Left colon (tissue), 2 donors: ENCODE measurements at places on chromosomes 5 and 9.

DNA sequence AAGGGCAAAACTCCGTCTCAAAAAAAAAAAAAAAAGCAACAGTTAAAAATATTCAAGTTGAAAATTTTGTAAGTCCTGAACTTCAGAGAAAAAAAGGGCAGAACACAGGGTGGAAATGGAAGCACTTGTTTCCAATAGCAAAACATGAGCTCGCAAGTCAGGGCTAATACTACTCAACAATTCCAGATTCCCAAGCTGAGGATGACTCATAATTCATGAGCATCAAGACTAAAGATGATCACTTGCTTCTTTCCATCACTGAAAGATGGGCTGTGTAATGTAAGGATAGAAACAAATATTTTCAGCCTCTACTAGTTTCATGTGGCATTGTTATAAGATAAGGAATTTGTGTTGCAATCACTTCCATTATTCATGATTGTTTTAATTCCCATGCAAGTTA lies 33.5 kb upstream of the FST start:
- DNase-seq = no peak

- DNase-seq = no peak
Measured at GRCh38 chr5:35223787-35224395, 6.4 kb downstream of the PRLR start.

GRCh38 chr9:115207003-115207836 lies 89.3 kb upstream of the TNC start:
- DNase-seq = no peak

GRCh38 chr5:134247428-134248224 lies 21.8 kb upstream of the PPP2CA start:
- DNase-seq = no peak

DNA sequence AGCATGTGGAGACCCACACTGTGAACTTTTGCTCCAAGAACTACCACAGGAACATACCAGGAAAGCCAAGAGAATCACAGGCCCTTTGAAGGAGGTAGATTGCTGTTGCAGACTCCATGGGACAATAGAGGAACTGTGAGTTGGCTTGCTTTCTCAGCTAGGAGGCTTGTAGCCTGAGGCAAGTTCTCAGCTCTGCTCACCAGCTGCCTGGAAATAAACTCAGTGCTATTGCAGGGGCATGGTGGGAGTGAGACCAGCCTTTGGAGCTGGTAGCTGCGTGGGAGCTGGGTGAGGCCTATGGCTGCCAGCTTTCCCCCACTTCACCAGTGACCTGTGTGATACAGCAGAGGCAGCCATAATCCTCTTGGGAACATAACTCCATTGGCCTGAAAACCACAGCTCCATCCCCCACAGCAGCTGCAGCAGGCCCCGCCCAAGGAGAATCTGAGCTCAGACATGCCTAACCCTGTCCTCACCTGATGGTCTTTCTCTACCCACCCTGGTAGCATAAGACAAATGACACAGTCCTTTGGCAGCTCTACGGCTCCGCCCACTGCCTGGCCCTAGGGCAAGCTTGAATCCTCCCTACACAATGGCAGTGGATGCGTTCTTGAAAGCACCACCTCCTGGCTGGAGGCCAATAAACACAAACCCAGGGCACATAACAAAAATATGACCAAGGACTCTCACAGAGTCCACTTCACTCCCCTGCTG lies 389.5 kb downstream of the KIF4B start:
- no peak for DNase-seq

GRCh38 chr5:59767681-59768151 lies 125.8 kb downstream of the PDE4D start:
- DNase-seq = no peak

DNA sequence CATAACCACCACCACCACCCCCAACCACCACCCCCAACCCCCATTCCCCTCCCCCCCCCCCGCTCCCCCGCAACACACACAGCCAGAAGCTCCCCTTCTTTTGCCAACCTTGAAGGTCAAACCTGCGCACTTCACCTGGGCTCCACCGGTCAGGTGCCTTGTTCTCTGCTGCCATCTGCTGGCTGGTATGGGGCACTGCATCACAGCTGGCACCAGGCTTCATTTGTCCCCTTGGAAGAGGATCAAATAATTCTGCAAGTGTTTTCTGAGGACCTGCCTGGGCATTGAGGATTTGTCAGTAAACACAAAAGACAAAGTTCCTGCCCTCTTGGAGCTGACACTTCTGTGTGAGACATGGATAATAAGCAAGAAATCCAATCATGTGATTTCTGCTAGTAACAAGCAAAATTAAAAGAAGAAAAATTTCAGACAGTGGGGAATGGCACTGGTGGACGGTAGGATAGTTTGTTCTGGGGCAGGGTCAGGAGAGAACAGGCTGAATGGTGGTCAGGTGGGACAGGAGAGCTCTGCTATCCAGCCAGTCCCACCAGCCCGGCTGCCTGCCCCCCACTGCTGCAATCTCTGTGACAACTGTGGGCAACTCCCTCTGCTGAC lies 55.6 kb upstream of the LMX1B start:
- peak; percentile 59 for DNase-seq

DNA sequence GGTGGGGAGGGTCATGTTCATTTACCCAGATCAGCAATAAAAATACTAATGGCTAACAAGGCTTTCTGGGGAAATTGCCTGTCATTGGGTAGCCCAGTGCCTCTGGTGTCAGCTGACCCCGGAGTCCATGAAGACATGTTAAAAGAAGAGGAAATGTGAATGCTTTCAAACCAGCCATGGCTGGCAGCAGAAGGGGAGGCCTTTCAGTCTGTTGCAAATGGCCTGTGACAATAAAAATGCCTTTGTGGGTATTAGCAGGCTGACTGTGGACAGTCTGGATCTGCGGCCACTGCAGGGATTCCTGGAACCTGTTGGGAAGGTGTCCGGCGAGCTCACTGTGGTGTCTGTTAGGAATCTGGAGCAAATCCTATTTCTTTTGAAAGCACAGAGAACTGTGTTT lies 7.5 kb downstream of the ABL1 start:
- no peak for DNase-seq

GRCh38 chr9:94984891-94985476 lies 258.5 kb downstream of the AOPEP start:
- DNase-seq = no peak

- DNase-seq = no peak
Measured at GRCh38 chr9:125579030-125579932, 127.7 kb downstream of the MAPKAP1 start.

GRCh38 chr5:61534481-61535267 lies 202.6 kb downstream of the ZSWIM6 start:
- DNase-seq = no peak

DNA sequence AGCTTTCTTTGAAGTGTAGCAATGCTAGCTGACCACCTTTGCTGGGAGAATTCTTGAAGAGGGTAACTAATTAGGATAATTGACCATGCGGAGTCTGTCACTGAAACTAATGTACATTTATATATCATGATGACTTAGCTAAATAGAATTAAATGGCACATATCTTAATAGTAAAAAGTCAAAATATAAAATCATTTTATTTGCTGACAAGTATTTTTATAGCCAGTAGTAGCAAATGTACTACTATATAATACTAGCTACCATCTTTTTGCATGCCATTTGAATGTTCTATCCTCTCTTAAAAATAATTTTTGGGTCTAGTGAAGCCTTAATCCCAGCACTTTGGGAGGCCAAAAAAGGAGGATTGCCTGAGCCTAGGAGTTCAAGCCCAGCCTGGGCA lies 605.8 kb upstream of the COX7C start:
- DNase-seq = no peak

- DNase-seq = no peak
Measured at GRCh38 chr5:32222723-32223470, 48.8 kb upstream of the GOLPH3 start.

DNA sequence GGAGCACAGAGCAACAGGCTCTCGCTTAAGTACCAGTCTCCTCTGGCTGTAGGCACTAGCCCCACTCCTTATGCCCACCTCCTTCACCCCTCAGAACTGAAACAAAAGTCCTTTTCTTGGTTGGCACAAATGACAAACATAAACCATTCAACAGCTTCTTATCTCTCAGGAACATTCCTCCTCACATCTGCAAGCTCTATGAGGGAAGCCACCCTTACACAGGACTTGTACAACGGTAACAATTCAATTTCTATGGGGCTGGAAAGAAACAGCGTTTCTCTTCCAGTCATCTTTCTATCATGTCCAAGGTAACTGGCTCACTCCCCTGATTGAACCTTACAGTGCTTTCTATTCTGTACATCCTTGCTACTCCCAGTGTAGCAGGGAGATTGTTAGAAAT lies 74.1 kb downstream of the CSF2 start:
- DNase-seq = no peak

- DNase-seq = no peak
Measured at GRCh38 chr5:168443533-168443932, 42.7 kb upstream of the RARS1 start.

DNA sequence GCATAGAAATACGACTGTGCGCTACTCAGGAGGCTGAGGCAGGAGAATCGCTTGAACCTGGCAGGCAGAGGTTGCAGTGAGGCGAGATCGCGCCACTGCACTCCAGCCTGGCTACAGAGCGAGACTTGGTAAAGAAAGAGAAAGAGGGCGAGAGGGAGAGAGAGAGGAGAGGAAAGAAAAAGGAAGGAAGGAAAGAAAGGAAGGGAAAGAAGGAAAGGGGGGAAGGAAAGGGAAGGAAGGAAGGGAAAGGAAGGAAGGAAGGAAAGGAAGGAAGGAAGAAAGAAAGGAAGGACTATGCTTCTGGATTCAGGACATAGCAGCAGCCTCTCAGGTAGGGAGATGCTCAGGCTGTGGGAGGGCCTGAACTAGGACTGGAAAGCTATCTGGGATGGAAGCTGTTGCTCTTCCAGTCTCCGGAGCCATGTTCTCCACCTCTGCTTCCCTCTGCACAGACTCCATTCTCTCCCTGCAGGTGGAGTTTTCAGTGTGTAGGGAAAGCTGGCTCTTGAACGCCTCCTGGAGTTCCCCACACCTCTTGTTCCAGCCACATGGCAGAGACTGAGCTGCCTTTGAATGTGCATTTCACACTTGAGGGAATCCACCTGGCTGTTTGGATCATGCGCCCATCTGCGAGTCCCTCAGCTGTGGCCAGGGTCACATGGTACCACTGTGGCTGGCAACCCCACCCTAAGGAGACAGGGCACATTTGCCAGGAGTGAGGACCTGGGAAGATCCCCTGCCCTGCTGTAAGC lies 9.1 kb downstream of the SWI5 start:
- no peak for DNase-seq

DNA sequence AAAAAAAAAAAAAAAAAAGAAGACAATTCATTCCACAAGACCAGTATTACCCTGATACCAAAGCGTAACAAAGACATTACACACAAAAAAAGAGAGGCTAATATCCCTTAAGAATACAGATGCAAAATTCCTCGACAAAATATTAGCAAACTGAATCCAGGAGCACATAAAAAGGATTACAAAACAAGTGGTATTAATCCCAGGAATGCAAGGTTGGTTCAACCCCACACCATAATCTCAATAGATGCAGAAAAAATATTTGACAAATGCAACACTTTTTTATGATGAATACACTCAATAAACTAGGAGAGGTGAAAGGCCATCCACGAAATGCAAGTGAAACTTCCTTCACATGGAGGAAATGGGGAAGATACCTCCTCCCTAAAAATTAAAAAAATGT lies 80.1 kb upstream of the TLR4 start:
- no peak for DNase-seq

DNA sequence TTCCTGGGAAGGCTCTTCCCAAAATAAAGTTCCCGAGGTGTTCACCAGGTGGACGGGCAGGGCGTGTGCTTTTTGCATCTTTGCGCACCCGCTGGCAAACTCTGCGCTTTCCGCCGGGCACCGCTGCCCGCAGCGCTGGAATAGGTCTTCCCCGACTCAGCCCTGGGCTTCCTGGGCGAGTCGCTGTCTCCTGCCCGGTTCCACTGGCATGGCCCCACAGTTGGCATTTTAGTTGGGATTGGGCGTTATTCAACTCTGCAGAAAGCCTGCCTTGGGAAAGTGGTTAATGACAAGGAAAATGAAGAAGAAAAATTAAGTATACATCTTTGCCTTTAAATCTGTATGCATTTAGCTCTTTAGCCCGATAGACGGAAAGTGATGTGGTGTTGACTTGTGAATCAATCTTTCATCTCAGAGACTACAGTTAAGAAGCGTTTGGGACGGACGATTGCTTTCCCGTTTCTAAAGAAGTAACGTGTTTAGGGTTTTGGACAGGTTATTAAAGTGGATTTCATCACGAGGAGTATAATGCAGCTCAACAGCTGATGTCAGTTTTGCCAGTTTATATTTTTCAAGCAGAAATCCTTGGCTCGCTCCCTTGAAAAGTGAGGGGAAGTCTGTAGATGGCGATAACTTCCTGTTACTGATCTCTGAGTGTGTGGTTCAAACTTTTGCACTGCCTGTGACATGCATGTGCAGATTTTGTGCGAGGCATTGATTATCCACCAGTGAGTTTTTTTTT lies 946 bp downstream of the ADCY2 start:
- DNase-seq = no peak

DNA sequence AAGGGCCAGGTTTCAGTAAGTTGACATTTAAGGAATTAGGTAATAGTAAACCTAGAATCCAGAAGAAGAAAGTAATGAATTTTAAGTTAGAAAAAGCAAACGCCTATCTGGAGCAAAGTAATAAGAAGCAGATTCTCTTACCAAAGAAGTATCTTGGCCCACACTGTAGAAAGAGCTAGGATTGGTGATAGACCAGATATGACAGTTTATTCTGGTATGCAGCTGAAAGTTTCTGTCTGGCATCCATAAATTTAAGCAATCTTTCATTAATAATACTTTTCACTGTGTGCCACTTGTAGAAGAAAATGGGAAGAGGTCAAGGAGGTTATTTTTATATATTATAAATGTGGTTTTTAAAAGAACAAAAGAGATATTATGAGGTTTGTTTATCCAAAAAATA lies 3.0 kb downstream of the RECK start:
- DNase-seq = no peak

DNA sequence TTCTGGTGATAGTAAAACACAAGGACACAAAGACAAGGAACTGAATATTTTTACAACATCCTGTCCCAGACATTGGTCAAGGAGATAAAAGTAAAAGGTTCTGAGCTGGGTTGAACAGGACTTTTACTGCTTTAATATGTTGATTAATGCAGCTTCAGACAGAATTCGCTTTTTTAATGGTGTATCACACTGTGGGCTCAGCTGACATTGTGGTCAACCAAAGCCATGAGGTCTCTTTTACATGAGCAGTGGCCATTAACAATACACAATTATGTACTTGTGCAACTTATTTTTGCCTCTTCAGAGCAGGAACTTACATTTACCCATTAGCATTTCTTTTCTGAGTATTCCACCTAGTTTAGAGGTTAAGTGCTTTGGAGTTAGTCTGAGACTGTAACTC lies 22.8 kb upstream of the ERBIN start:
- no peak for DNase-seq
